ENCODE measurements at places on chromosomes 1 and 21.

DNA sequence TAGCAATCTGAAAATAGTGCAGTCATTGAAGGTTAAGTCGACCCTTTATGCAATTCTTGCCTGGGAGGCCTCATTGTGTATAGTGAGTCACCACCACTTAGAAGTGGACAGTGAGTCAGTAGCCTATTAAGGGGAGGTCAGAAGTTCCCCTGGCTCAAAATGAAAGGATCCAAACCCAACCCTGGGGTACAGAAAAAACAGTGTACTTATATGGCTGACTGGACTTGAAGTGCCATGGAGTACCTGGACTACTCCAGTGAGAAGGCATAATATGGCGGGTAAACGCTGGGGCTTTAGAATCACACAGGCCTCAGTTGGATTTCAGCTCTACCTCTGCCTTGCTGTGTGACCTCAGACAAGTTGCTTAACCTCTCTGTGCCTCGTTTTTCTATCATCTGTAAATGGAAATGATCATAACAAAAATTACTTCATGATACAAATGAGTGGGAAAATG lies 2.2 kb upstream of the BCL9 start:
- DNase-seq, result no peak

DNA sequence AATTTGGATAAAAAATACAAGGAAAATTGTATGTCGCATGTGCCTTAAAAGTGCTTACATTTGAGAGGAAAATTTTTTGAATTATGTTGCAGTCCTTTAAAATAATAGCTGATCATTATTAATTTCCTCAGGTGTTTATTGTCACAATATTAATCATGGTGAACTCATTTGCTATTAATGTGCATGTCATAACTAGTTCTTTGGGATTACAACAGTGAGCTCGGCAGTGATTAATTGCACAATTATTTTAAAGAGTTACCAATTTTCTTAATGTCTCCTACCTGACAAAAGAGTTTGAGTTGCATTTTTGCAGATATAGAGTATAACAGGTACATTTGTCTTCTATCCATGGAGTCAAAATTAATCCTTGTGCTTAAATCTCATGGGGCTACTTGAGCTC lies 854.3 kb downstream of the BRINP3 start:
- DNase-seq, result no peak

- no peak for DNase-seq
Observed at GRCh38 chr1:234241941-234242490, 131.2 kb upstream of the COA6 start.

DNA sequence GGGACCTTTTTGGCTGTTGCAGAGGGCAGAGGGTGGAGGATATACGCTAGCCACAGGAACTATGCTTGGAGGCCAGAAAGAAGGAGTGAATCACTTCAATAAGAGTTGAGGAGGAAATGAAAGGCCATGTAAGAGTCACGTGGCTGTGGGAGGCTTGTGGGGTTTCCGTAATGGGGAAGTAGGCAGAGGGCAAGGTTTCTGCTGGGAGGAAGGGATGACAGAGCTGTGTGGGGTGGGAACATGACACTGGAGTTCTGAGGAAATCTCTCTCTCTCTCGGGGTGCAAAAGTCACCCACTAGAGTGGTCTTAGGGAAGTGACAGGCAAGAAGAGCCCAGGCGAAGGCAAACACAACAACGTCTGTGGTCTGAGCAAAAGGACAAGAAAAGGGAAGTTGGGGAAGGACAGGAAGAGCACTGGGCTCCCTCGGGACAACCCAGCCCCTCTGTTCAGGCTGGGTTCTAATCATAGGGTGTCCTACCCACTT lies 3.9 kb upstream of the CD1C start:
- DNase-seq, result no peak

DNA sequence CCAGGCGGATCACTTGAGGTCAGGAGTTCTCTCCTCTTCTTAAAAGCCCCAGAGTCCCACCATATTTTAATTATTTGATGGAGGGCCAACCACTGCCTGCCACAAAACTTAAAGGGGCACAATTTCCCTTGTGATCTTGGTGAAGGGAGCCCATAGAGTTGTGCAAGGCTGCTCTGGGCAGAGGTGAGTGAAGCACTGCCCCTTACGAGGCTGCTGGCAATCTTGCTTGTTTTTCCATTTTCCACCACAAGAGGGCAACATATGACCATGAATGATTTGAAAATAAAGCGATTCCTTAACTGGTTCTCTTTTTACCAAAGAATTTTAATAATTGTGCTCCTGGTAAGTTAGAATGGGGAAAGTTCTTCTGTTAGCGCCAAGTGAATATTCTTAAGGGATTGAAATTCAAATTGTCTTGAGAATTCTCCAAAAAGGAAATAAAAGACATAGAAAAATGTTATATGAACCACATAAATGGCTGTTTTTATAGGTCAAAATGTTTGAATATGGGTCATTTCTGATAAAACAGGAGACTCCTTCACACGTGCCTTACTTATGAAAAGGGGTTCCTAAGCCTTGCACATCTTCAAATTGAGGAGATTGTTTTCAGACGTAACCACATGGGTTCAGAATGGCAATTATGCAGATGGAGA lies 22.7 kb downstream of the PGM1 start:
- DNase-seq, result peak; percentile 76

- no peak for DNase-seq
Observed at GRCh38 chr21:42443181-42443785, 39.6 kb downstream of the UBASH3A start.

DNA sequence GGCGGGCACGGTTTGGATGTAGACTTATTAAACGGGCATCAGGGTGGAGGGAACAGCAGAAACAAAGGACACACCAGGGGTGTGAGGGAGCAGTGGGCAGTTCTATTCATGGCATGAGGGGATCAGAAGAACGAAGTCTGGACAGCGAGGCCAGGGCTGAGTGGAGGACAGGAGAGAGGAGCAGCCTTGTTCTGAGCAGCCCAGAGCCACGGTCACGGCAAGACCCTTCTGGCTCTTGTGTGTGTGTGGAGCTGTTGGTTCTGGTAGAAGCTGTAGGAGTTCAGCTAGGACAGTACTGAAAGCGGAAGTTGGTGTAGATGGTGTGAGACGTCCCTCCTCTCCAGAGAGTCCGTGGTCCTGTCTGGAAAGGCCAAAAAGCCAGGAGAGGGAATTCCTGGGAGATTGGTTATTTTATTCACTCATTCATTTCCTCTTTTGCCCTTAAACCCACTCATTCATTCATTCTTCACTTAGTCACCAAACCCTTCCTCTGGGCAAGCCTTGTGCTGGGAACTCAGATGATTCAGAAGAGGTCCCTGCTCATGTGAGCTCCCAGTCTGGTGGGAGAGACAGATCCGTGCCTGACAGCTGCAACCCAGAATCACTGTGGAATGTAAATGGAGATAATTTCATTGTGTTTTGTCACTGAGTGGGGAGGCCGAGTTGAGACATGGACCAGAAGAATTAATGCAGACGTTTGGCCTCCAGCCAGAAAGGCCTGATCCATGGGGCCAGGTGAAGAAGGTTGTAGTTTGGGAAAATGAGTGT lies 4.1 kb upstream of the ACOT11 start:
- DNase-seq, result no peak

DNA sequence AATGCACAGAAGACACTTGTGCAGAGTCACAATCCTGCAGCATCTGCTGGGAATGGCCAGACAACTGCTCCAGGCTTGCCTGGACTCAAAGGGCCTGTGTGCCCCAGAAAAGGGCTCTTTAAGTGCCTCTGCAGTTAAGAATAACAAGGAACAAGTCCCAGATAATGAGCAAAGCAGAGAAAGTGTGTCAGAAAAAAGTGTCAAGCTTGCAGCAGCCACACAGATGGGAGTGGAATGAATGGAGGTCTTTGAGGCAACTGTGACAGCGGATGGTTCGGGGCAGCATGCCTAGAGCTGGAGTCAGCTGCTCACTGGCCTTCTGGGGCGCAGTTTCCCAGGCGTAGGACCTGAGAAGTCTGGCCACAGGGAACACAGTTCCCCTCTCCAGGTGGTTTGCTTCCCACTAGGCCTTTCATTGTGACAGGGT lies 5.1 kb downstream of the PARP1 start:
- DNase-seq, result no peak

GRCh38 chr1:10208537-10208936 lies 1.8 kb upstream of the KIF1B start:
- DNase-seq, result no peak

DNA sequence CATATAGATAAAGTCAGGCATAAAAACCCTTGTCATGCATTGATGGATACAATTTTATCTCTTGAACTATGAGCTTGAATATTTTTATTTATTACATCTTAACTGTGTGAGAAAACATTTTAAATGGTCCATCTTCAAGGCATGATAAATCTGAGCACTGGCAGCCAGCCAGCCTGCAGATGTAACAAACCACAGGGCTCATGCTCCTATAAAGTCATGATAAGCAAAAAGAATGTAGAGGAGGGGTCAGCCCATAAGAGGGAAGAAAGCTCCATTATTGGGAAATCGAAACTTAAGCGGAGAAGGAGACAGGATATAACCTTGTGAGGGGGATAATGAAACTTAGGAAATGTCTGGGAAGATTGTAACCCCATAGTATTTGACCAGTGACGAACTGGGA lies 839.0 kb downstream of the LRRIQ3 start:
- DNase-seq, result no peak

GRCh38 chr1:226804907-226805759 lies 65.3 kb upstream of the PSEN2 start:
- DNase-seq, result no peak

DNA sequence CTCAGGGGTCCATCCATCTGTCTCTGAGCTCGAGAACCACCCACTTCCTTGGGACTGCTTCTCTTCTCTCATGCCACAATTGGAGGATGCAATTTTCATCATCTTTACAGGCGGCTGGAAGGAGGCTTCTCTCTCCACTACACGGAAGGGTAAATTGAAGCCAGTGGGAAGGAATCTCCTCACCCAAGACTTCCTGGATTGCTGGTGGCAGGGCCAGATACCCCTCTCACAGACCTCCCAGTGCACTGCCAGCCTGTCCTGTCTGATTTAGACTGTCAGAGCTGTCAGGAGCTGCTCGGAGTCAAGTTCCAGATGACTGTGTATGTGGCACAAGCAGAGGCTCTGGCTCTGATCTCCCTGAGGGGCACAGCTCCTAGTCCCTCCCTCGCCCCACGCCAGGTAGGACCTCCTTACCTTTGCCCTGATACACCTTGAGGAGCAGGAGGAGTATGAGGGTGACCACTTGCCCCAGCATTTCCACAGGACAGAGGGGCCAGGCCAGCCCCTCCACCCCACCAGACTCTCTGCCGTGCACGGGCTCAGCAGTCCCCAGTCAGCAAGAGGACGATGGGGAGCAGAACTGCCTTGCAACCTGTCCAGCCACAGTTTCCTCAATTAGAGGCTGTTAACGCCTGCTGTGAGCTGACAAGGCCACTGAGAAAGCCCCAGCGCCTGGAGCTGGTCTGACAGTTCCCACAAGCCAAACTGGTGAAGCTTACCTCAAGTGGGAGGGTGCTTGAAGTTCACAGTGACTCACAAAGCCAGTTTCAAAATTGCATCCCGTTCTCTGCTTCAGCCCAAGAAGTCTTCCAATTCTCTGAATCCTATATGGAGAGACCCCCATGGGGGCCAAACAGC lies at the start of gene CD244:
CD244 (minus strand) TSS at position 685 of the 858 bp plus-strand sequence; CDS start at position 475, 210 bp downstream.
- no peak for DNase-seq

- no peak for DNase-seq
Observed at GRCh38 chr1:153537376-153537730, 1.6 kb upstream of the S100A6 start.

DNA sequence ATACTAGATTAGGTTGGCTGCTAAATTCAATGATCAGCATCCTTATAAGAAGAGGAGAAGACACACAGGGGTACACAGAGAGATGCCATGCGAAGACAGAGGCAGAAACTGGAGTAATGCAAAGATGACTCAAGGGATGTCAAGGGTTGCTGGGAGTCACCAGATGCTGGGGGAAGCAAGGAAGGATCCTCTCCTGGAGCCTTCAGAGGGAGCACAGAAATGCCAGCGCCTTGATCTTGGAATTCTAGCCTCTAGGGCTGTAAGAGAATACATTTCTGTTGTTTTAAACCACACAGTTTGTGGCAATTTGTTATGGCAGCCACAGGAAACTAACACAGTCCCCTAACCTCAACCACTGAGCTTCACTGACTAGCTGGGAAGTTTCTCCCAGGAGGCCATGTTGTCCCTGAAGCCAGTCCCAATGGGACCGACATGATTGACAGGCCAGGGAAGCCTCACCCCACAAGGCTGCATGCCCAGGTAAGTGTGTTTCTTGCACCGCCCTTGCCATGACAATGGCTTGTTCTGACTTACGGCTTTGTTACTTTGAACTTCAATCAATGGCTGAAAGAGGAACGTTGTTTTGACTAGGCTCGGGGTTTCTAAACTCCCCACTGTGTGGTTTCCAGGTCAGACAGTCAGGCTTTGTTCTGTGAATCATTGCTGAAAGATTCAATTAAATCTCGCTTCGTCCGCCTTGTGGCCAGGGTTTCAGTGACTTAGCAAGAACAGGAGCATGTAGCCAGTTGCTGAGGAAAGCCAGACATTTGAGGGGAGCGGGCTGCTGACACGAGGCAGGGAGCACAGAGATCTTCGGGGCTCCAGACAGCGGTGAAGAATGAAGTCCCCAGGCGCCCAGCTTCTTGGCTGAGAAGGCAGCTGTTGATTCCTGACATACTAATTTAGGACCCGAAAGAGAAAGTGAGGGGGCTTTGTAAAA lies 62.3 kb downstream of the RUNX1 start:
- DNase-seq, result no peak
